ENCODE measurements at places on chromosomes 6 and 20. TPM values are rescaled to one million over a fixed set of nuclear protein-coding genes. Genes with fewer than 3 reads are reported as not detected.

GRCh38 chr6:73286752-73287151 is 23.8 kb upstream of the KHDC1 start:
- no peak for DNase-seq
- H3K27me3 ChIP-seq: no peaks in the 10 kb centered on the region
- H3K4me3 ChIP-seq: no peak overlapping the region
- no peaks in the 10 kb centered on the region for H3K4me1 ChIP-seq

GRCh38 chr6:27672113-27672799 is 199.4 kb upstream of the ZNF184 start:
- peaks cover 98% of the 10 kb centered on the region for H3K27me3 ChIP-seq
- no peaks in the 10 kb centered on the region for H3K36me3 ChIP-seq
- DNase-seq: no peak
- no peaks in the 10 kb centered on the region for H3K4me1 ChIP-seq
- H3K27ac ChIP-seq: no peak overlapping the region

- no peaks in the 10 kb centered on the region for H3K27me3 ChIP-seq
- H3K27ac ChIP-seq: no peak overlapping the region
- H3K4me1 ChIP-seq: no peaks in the 10 kb centered on the region
Measured at GRCh38 chr6:39593646-39594045, 131.6 kb downstream of the KIF6 start.

GRCh38 chr6:38337819-38338465 is 301.8 kb downstream of the BTBD9 start:
- H3K36me3 ChIP-seq: no peaks in the 10 kb centered on the region
- H3K4me1 ChIP-seq: no peaks in the 10 kb centered on the region
- no peaks in the 10 kb centered on the region for H3K27me3 ChIP-seq
- H3K27ac ChIP-seq: no peak overlapping the region
- no peak overlapping the region for H3K4me3 ChIP-seq
- DNase-seq: no peak

DNA sequence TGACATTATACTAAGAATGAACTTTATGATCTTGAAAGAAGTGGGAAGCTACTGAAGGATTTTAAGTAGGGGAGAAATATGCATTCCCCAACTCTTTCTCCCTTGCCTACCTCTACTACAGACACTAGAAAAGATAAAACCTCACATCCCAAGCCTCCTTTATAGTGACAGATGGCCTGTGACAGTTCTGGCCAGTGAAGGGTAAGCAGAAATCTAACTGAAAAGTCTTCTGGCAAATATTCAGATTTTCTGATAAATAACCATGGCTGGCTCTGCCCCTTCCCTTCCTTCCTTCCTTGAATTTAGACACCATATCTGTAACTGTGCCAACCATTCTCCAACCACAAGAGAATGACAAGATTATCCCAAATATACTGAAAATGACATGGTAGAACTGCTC is 10.2 kb upstream of the BEND6 start:
- H3K27me3 ChIP-seq: no peaks in the 10 kb centered on the region
- H3K36me3 ChIP-seq: no peaks in the 10 kb centered on the region
- no peak overlapping the region for H3K27ac ChIP-seq

DNA sequence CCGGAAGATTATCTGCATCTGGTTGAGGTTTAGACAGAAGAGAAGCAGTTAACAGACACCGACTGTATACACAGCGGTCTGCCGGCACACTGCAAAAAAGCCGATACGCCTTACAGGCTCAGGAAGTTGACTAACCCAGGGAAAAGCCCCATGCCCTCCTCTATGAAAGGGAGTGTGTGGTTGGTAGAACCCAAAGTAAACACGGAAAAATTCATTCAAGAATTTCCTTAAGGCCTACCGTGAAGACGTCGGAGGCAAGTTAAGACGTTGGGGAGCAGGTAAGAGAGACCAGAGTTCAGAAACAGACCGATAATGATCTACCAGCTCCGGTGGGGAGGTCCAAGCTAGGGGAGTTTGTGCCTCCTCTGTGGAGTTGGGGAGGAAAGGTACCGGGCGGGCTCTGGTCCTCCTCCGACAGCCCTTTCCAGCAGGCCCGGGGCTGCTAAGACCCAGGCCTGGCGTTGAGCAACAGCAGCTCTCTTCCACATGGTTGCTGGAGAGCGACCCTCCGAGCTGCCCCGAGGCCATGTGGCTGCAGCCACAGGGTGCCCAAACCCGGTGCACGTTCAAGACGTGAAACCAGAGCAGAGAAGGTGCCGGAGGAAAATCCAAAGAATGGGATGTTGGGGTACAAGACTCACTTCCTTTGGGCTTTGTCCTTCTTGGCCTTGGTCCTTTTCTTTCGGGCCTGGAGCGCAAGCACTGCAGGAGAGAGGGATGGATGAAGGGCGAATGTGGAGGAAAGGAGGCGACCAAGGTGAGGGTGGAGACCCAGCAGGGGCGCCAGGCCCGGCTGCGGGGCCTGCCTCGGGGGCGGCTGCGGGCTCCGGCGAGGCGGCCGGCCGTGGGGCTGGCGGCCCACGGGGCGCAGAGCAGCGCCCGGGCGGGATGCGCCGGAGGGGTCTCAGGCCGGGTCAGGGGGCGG is 809 bp downstream of the SRPK1 start:
- peak overlapping the region; percentile 84 for H3K27ac ChIP-seq
- no peaks in the 10 kb centered on the region for H3K27me3 ChIP-seq
- H3K4me3 ChIP-seq: peak overlapping the region; percentile 83
- peaks cover 49% of the 10 kb centered on the region for H3K4me1 ChIP-seq
- peak; percentile 56 for DNase-seq
- H3K36me3 ChIP-seq: peaks cover 7% of the 10 kb centered on the region

GRCh38 chr20:57756921-57757320 is 47.1 kb upstream of the PMEPA1 start:
- H3K4me1 ChIP-seq: no peaks in the 10 kb centered on the region
- DNase-seq: no peak
- H3K36me3 ChIP-seq: no peaks in the 10 kb centered on the region
- no peak overlapping the region for H3K4me3 ChIP-seq

DNA sequence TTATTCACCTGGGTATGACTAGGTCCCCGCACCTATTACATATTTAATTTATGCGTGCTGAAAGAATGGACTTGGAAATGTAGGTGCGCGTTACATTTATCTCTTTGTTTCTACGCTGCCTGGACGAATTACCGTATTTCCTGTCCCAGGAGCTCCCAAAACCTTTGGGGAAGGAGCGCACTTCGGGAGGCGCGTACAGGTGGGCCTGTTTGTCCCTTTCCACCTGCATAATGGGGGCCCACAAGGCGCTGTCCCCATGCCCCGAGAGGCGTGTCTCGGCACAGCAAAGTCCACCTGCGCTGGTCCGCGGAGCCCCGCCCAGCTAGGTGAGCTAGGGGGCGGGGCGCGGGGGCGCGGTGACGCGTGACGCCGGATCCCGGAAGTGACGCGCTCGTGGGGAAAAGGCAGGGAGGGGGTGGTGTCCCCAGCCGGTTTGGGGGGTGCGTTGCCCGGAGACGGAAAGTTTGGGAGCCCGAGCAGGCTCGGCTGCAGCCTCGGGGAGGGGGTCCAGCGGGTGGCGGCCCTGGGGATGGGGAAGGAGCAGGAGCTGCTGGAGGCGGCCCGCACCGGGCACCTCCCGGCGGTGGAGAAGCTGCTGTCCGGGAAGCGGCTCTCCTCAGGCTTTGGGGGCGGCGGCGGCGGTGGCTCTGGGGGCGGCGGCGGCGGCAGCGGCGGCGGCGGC is at the start of gene ANKS1A:
ANKS1A (plus strand) TSS at position 382 of the 682 bp plus-strand sequence; CDS start at position 530, 148 bp downstream.
- no peaks in the 10 kb centered on the region for H3K36me3 ChIP-seq
- peak within 1 kb of the TSS; percentile 90 for H3K4me3 ChIP-seq
- no peaks in the 10 kb centered on the region for H3K27me3 ChIP-seq
- H3K4me1 ChIP-seq: peaks cover 61% of the 10 kb centered on the region
- peak; percentile 97 for DNase-seq

DNA sequence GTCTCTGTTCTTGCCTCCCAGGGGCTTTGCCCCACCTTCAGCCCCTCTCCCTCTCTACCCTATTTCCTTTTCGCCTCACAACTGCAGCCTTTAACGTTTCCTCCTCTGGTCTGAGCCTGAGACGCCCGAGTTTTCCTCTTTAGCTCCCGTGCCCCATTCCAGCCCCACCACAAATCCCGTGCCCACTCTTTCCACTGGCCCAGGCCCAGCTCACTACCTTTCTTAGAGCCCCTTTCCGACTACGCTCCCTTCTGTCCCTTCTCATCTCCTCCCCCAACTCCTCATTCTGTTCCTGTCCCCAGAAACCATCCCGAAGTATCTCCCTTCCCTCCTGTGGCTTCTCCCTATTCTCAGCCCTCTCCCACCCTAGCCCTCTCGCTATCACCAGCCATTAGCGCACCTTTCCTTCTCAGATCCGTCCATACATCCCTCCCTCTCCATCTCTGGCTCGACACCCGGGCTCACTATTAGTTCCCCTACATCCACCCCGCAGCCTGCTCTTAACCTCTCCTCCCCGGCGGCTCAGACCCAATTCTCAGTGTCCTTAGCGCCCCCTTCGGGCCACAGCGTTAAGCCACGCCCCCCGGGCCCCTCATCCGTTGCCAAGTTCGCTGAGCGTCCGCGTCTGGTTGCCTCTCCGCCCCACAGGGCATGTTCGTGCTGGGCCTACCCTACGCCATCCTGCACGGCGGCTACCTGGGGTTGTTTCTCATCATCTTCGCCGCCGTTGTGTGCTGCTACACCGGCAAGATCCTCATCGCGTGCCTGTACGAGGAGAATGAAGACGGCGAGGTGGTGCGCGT is 2.7 kb downstream of the SLC32A1 start:
- no peak overlapping the region for H3K27ac ChIP-seq
- H3K4me3 ChIP-seq: no peak overlapping the region
- peaks cover 100% of the 10 kb centered on the region for H3K27me3 ChIP-seq
- H3K4me1 ChIP-seq: peaks cover 81% of the 10 kb centered on the region
- H3K36me3 ChIP-seq: no peaks in the 10 kb centered on the region

DNA sequence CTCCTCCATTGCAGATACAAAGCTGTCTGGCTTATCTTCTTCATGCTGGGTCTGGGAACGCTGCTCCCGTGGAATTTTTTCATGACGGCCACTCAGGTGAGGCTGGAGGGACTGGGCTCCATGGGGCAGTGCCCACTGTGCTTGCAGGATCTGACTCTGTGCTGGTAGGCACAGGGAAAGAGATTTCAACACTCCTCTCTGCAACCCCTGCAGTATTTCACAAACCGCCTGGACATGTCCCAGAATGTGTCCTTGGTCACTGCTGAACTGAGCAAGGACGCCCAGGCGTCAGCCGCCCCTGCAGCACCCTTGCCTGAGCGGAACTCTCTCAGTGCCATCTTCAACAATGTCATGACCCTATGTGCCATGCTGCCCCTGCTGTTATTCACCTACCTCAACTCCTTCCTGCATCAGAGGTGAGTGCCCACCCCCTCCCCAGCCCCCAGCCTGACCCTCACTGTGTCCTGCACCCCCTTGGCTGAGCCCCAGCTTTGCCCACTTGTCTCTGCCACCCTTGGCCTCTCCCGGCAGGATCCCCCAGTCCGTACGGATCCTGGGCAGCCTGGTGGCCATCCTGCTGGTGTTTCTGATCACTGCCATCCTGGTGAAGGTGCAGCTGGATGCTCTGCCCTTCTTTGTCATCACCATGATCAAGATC is 6.1 kb downstream of the SLC29A1 start:
- H3K27ac ChIP-seq: no peak overlapping the region
- H3K27me3 ChIP-seq: no peaks in the 10 kb centered on the region
- H3K36me3 ChIP-seq: peaks cover 51% of the 10 kb centered on the region
- H3K4me1 ChIP-seq: peaks cover 100% of the 10 kb centered on the region
- no peak for DNase-seq
- no peak overlapping the region for H3K4me3 ChIP-seq

- H3K4me3 ChIP-seq: no peak overlapping the region
- no peaks in the 10 kb centered on the region for H3K27me3 ChIP-seq
- no peak for DNase-seq
- H3K27ac ChIP-seq: no peak overlapping the region
- no peaks in the 10 kb centered on the region for H3K4me1 ChIP-seq
Measured at GRCh38 chr6:156697225-156697830, 79.8 kb upstream of the ARID1B start.

TRIM26 gene
- 28.3 TPM for total RNA-seq

- H3K36me3 ChIP-seq: peaks cover 73% of the 10 kb centered on the region
- no peak for DNase-seq
- no peaks in the 10 kb centered on the region for H3K27me3 ChIP-seq
Measured at GRCh38 chr6:56490993-56491392, 151.7 kb downstream of the DST start.

FAM8A1 gene
- 31.9 TPM for total RNA-seq

GRCh38 chr6:12293931-12294807 is 4.0 kb downstream of the EDN1 start:
- H3K27ac ChIP-seq: peak overlapping the region; percentile 62
- peaks cover 20% of the 10 kb centered on the region for H3K27me3 ChIP-seq
- H3K36me3 ChIP-seq: no peaks in the 10 kb centered on the region
- no peak overlapping the region for H3K4me3 ChIP-seq

COL9A3 gene
- not detected for total RNA-seq

GRCh38 chr6:34393191-34393965 is 909 bp upstream of the NUDT3 start:
- H3K4me3 ChIP-seq: peak overlapping the region; percentile 85
- H3K27ac ChIP-seq: peak overlapping the region; percentile 92
- DNase-seq: no peak
- H3K4me1 ChIP-seq: peaks cover 43% of the 10 kb centered on the region
- no peaks in the 10 kb centered on the region for H3K36me3 ChIP-seq

DNA sequence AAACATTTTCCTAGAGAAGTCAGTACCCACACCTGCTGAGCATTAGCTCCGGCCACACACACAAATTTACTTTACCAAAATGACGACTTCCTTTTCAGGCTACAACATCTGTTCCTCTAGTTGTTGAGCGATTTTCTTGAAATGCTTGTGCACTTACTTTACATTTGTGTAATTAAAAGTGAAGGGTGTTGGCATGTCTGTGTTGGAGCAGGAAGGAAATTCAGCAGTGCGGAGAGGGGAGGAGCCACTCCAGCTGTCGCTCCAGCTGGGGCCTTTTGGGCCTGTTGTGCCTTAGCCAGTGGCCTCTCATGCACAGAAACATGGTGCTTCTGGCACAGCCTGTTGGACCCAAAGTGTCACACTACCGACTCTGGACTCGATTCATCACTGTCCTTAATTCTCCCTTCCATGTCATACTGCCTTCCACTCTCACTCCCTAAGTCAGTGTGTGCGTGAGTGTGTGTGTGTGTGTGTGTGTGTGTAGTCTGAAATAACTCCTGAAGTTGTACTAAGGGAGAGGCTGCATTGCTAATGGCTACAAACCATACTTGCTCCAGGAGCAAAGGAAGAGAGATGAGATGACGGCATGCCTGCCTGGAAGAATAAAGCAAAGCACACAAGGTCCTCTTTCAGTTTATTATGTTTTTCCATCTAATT is 191.8 kb upstream of the ARG1 start:
- H3K27me3 ChIP-seq: no peaks in the 10 kb centered on the region
- peak; percentile 58 for DNase-seq
- H3K27ac ChIP-seq: no peak overlapping the region
- no peak overlapping the region for H3K4me3 ChIP-seq

NRSN1 gene
- not detected for total RNA-seq

BMP5 gene
- total RNA-seq: 1.2 TPM

CST7 gene
- 2.2 TPM for total RNA-seq

RAB22A gene
- 15.6 TPM for total RNA-seq
